Renal cortical epithelial cell (primary cell): ENCODE measurements at places on chromosomes 3 and 15. TPM values are rescaled to one million over a fixed set of nuclear protein-coding genes. Genes with fewer than 3 reads are reported as not detected.

ERC2 gene
- 3.1 and 6.2 TPM in 2 replicates for total RNA-seq

DNA sequence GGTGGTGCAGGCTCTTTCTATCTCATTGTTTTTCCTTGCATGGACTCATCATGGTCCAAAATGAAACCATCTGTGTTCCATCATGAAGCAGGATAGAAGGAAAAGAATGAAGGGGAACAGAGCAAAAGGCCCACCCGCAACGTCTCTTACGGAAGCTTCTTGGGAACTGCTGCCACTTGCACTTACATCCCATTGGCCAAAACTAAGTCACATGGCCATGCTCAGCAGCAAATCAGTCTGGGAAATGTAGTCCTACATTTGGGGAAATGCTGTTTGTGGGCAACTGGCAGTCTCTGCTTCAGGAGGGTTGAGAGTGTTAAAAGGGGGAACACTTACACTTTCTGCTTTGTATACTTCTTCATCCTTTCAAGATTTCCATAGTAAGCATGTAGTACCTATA lies 191.6 kb downstream of the SV2B start:
- DNase-seq, result no peak

DNA sequence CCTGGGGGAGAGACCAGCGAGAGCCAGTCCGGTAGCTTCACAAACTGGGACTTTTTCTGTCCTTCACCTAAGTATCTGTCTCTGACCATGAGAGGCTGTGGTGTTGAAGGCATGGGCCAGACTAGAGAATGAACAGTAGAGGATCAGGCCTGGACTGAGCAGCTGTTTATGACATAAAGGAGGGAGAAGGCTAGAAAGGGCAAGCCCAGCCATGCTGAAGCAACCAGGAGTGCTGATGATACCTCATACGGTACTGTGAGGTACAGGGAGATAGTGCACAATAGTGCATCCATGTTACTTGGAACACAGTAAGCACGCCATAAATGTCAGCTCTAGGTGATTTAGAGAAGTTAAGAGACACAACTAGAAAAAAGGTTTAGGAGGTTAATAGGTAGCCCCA lies 22.6 kb upstream of the TIMP4 start:
- no peak for DNase-seq

DNA sequence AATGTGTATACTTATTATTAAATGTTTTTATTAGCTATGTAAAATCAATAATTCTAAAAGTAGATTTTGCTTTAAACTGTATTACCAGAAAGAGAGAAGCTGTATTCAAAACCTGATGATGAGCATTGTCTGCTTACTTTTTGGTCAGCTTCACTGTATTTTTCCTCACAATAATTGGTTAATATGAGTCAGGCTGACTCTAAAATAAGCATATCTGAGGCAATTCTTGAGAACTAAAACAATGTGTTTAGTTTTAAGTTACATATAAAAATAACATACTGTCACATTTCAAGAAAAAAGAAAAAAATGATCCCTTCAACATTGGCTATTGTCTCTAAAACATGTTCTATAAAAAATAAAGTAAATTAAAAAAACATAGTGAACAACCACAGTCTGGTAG lies 66.1 kb downstream of the EPHA3 start:
- no peak for DNase-seq

DNA sequence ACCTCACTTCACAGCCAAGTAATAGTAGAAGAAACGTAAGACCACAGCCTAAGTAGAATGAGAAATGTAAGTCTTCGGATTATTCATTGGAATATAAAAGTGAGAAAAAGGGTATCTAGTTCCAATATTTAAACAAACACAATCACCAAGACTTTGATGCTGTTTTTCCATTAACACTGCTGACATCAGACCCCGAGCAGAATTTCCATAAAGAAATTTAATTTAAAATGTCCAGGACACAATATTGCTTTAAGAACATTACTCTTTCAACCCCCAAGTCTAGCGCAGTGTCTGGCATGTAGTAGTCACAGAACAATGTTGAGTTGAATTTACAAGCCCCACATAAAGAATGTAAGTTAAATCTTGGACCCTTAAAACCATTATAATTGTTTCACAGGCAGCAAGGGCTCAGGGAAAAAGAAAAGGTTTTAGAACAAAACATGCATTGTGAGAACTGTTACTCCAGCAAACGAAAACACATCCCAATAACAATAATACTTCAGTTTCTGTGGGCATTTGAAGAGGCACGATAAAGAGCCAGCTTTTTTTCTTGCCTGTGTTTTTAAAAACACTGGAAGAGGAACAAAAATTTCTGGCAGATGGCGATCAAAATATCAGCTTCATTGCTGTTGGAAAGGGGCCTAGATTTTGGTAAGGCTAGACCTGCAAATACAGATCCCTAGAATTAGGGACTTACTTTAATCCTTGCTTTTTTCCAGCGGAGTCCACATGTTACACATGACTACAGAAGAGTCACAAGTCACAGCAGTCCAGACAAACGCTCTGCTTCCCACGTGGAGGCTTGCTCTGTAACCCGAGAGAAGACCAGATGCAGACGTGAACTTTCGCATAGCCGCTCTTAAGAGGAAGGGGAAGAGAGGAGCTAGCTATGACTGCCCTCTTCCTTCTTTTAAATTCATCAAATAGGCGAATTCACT lies 77.9 kb upstream of the IGSF10 start:
- no peak for DNase-seq

DNA sequence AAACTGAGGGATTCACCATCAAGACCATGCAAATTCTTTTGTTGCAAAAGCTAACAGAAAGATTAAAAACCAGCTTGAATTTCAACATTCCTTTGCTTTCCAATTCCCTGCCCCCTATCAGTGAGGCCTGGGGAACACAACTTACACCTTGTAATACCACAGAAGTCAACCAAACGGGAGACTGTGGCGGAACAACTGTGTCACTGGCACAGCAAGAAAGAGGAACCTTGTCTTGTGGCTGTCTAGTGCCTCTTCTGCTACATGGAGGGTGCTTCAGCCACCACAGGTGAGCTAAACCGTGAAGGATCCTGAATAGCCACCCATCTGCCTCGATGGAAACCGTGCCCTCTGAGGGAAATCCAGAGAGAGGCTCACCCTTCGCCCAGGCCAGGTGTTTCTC lies 11.4 kb downstream of the CCDC12 start:
- no peak for DNase-seq

JAGN1 gene
- total RNA-seq, result 31.1 and 38.4 TPM in 2 replicates
